ENCODE measurements at places on chromosomes 6 and 20.

GRCh38 chr6:15580326-15580725 is 82.5 kb downstream of the DTNBP1 start:
- no peak for DNase-seq

DNA sequence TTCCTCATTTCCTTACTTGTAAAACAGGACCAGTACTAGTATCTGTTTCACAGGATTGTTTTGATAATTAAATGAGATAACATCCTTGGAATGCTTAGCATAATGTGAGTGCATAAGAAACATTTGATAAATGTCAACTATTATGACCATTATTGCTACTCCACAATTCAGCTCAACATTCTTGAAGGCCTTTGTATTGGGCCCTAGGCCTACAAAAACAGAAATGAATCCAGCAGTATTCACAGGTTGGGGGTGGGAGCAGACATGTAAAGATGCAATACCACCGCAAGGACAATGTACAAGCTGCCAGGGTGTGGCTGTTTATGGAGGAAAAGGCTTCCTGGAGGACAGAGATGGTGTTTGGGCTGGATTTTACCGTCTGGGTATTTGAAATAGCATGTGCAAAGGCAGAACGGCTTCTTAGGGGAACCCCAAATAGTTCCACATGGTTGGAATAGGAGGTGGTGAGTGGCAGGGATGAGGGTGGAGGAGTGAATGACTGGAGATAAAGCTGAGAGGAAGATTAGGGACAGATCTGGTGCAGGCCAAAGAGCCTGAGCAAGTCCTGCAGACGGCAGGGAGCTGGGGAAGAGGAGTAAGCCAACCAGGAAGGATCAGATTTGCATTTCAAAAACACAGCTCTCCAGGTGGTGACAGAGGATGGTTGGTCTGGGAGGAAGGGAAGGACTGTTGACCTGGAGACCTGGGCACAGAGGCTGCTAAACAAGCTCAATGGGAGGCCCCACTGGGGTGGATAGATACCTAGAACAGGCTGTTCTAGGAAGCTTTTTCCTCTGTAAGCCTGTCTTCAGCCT is 57.0 kb upstream of the EPB41L1 start:
- no peak for DNase-seq

GRCh38 chr6:140809694-140810101 is 1323.0 kb upstream of the GJE1 start:
- DNase-seq: no peak

DNA sequence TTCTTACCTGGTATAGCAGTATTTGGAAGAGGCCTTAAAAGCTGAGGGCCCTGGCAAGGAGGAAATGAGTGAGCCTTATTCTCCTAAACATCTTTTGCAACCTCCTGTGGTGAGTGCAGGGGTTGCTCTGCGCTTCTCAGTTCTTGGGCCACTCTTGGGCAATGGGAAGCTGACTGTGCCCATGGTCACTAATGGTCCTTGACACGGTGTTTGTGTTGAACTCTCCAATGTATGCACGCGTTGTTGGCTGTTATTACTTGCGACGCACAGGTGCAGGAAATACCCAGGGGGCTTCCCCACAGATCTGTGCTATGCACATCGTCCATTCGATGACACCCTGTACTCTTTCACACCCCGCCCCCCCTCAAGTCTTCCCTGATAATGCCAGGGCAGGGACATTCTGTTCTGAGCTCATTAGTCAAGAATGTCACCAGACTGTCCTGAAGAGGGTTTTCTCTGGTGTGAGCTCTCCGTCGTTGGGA is 79.7 kb downstream of the EDN1 start:
- no peak for DNase-seq

GRCh38 chr20:52004715-52005114 is 186.9 kb downstream of the ZFP64 start:
- DNase-seq: no peak

DNA sequence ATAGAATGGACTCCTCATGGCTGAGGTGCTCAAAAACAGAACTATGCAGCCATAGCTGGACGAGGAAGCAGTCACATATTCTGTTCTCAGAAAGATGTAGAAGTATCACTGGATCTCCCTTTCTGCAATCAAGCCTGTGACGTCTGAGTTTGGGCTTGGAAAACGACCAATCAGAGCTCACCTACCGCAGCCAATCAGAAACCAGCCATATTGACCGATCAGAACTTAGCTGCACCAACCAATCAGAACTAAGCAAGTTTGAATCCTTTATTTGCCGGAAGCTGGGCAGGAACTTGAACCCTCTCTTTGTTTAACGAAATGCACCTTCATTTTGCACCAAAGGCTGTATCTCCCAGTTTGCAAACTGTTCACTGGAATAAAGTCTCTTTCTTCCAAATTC is 21.8 kb upstream of the RAB23 start:
- DNase-seq: no peak

- no peak for DNase-seq
Observed at GRCh38 chr6:5619249-5619648, 357.9 kb downstream of the FARS2 start.

- DNase-seq: no peak
Observed at GRCh38 chr6:102085257-102085656, 691.7 kb downstream of the GRIK2 start.

- DNase-seq: no peak
Observed at GRCh38 chr6:157724138-157724820, 98.8 kb upstream of the SNX9 start.

DNA sequence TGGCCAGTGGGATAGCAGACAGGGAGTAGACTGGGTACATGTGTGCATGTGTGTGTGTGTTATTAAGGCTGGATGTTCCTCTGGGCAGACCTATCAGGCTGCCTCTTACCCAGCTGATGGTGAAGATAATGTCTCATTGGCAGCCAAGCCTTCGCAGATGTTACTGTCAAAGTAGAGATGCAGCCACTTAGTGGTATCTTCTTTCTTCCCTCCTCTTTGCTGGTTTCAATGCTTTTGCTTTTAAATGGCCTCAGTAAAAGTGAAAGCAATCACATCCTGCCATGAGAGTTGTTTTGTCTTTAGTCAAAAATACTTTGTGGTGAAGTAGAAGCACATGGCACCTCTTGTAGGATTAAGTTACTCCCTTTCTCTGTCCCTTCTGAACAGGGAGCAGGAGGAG is 57.5 kb downstream of the SNRNP48 start:
- DNase-seq: no peak

GRCh38 chr6:68069921-68070710 is 565.0 kb upstream of the ADGRB3 start:
- no peak for DNase-seq

DNA sequence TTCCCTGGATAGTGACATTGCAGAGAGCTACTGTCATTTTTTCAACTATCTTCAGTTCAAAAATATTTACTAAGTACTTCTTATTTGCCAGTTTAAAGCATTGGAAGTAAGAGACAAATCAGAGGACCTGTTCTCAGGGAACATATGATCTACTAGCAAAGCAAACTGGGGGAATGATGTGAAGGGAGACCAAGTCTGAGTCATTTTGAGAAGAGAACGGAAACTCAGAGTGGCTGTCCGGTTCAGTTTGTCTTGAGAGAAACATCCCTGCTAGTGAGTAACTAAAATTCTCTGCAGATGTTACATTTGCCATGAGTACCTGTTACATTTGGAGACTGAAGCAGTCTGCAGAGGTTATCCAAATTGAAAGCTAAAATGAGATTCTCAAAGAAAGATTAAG is 118.3 kb downstream of the KCNQ5 start:
- DNase-seq: no peak

DNA sequence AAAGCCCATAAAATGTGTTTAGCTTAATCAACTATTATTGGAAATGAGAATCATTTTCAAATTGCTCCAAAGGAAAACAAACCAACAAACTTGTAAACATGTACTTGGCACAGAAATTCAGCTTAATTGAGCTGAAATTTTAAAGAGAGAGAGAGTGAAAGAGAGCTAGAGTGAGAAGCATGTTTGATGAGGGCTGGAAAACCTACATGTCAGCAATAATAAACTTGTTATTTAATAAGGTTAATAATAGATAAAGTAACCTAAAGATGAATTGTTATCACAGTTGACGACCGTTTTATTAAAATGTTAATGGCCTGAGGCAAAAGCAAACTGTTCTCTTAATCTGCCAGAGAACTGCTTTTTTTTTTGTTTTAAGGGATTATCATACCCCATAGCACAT is 496.1 kb downstream of the RNF144B start:
- DNase-seq: no peak

DNA sequence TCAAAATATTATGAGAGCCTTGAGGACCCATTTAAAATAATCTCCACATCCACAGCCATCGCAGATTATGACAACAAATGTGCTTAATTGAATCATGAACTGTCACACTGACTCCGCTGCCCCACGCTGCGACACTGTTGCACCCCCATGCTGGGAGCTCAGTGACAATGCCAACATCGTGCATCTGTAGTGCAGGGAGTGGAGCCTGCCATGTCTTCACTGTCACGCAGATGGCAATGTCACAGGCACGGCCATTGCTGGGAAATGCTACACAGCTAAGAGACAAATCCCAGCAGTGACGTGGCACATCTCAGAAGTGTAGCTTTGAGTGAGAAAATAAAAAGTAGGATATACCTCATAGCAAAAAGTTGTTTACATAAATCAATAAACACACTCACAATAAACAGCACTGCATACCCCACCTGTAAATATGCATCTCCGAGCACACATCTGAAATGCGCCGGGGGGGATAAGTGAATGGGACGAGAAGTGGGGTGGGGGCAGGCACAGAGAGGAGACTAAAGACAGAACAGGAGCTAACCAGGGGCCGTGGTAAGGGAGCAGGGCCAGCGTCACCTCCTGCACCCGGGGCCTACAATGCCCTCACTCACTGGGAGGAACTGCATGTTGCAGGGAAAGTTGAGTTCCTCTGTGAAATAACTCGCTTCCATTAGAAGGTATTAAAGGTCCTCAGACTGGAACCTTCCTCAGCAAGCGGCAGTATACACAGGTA is 349.9 kb downstream of the THBS2 start:
- DNase-seq: no peak

DNA sequence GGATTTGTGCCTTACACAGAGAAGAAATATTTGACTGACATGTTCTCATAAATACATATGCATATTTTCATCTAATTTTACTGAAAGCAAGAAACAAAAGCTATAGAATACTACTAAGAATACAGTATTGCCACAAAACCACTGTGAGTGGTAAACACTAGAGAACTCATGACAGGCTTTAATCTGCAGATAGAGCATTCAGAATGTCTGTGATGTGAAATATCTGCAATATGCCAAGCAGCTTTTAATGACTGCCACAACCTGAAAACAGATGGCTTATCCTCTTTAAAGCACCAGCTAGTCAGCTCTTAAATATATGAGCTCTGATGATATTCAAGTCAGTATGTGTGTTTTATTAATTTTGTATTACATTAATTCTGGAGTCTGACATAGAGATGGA is 3.4 kb downstream of the NAPB start:
- no peak for DNase-seq

GRCh38 chr6:36539814-36540568 is 7.3 kb downstream of the STK38 start:
- no peak for DNase-seq

DNA sequence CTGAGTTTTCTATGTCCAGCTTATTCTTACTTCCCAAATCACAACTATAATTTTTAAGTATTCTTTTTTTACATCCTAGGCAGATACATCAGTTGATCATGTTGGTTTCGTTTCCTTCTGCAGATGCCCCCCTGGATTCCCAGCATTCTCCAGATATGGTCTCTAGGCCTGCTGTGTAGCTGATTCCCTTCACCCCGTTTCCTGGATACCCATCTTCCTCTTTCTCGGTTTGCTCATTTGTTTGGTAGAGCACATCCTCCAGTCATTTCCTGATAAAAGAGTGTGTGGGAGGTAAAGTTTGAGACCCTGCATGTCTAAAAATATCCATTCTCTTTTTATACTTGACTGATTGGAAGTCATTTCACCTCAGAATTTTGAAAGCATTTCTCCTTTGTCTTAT is 66.4 kb downstream of the ANKS1A start:
- DNase-seq: no peak

- no peak for DNase-seq
Observed at GRCh38 chr6:125658759-125659431, 90.5 kb upstream of the HEY2 start.

GRCh38 chr20:50272724-50273446 is 82.3 kb downstream of the CEBPB start:
- DNase-seq: no peak

DNA sequence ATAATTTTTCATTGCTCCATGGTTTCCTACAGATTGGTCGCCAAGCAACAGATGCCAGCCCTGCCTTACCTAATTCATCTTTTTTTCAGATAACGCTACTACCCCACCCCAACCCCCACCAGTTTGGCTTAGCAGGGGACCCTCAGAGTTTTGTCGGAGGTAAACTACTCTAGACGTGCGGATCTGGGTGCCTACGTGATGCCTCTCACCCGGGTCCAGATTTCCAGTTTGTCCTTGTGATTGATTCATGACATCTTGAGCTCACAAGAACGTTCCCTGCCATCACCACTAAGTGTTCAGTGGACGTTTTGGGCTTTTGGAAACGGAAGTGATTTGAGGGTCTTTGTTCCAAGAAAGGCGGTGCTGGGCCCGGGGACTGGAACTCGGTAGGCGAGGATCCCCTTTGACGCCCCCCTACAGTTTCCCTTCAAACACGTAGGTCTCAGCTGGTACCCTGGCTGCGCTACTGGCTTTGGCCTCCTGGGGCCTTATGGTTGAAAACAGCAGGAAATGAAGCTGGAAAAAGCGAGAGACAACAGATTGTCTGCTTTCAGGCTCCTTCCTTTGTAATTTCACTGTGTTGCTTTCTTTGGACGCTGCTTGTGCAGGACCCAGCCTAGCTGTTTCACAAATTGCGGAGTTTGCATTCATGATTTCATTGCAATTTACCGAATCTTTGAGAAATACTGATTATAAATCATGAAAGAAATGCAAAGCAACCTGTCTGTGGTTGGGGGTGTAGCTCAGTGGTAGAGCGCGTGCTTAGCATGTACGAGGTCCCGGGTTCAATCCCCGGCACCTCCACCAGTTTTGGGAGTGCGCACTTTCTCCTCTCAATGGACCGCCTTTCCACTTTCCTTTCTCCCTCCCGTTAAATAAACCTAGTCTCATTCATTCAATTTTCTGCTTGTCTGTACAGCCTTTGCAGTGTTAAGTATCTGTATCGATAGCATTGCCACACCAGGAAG is 81.0 kb downstream of the GPX5 start:
- DNase-seq: no peak

- no peak for DNase-seq
Observed at GRCh38 chr20:22352019-22352418, 232.4 kb downstream of the FOXA2 start.

- DNase-seq: no peak
Observed at GRCh38 chr6:38676974-38677544, 25.9 kb downstream of the GLO1 start.

GRCh38 chr6:105873799-105874198 is 212.3 kb upstream of the PRDM1 start:
- DNase-seq: no peak

GRCh38 chr20:53210931-53211330 is 238.8 kb downstream of the TSHZ2 start:
- DNase-seq: no peak

GRCh38 chr20:4170621-4171537 is 155.5 kb upstream of the RNF24 start:
- DNase-seq: no peak

DNA sequence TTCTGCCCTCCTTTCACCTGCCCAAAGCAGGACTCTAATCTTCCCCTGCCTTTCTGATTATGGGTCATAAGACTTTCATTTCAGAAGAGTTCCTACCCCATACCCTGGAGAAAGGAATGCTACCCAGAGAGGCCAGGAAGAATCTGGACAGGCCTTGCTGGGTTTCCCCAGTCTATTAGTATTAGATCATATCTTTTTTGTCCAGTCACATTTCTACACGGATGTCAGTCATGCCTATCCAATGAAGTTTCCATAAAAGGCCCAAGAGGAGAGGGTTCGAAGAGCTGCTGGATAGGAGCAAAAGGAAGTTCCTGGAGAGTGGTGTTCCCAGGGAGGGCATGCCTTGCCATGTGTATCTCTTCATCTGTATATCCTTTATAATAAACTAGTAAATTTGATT is 3.2 kb downstream of the POLH start:
- DNase-seq: no peak

Data from suprapubic skin (tissue), 4 donors.